ENCODE measurements at places on chromosomes 11 and 22.

- DNase-seq = no peak
These were observed 87.5 kb downstream of the NAV2 start for GRCh38 chr11:19800162-19800561.

- no peak for DNase-seq
These were observed 7.7 kb downstream of the TNNT3 start for GRCh38 chr11:1927026-1927847.

DNA sequence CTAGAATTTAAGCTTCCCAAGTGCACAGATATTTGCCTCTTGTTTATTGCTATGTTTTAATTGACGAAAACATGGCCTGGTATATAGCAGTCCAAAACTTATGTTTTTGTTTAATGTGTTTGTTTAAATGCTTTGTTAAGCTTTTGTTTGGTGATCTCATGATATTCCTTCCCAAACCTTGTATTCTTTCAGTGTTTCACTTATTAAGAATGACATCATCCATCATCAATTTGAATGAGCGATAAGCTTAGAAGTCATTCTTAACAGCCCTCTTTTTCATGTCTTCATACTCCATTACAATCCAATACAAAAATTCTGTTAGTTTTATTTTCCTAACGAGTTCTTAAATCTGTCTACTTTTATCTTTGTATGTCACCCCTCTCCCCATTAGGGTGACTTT lies 206.0 kb downstream of the DYNC2H1 start:
- DNase-seq = no peak

- no peak for DNase-seq
These were observed 735.2 kb downstream of the TBC1D22A start for GRCh38 chr22:47497666-47498065.

DNA sequence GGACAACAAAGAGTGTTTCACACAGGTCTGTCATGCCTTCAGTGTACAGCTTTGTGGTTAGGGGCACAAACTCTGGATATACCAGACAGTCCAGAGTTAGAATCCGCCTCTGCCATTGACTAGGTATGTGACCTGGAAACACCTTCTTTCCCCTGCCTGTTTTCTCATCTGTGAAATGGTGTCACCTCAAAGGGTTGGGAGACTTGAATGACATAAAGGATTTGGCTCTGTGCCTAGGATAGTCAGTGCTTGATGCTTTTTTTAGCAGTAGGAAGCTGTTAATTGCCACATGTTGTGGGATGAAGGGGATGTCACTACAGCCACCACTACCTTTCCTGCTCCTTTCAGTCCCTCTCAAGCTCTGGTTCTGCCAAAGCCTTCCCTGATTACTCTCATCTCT lies 17.4 kb upstream of the LRRC55 start:
- no peak for DNase-seq

DNA sequence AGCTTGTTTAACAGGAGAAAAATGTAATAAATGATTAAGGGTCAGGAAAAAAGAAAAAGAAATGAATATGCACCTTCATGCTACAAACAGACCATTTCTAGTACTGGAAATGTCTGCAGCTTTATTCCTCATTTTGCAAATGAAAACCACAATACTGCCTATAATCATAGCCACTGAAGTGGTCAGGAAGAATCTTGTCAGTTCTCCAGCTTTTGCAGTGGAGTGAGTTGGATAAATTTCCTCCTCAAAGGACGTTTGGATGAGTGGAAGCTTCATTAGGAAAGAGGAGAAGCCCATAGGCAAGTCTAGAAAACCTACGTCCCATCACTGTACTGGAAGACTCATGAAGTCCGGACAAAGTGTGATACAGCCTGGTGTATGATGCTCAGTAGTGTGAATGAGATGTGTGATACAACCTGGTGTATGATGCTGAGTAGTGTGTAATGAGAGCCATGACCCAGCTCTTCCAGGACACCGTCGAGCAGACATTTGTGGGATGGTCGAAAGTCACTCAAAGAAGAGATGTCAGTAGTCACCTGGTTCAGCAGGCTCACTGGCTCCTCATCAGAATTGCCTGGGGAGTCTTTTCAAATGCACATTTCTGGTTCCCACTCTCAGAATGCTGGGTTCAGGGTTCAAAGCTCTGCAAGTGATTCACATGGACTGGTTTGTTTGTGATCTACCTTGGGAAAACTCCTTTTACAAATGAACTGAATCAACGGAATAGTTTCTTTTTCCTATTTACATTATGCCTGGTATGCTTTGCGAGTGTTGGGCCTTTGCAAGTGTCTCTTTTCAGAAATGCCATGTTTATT lies 101.3 kb downstream of the PDHX start:
- no peak for DNase-seq

DNA sequence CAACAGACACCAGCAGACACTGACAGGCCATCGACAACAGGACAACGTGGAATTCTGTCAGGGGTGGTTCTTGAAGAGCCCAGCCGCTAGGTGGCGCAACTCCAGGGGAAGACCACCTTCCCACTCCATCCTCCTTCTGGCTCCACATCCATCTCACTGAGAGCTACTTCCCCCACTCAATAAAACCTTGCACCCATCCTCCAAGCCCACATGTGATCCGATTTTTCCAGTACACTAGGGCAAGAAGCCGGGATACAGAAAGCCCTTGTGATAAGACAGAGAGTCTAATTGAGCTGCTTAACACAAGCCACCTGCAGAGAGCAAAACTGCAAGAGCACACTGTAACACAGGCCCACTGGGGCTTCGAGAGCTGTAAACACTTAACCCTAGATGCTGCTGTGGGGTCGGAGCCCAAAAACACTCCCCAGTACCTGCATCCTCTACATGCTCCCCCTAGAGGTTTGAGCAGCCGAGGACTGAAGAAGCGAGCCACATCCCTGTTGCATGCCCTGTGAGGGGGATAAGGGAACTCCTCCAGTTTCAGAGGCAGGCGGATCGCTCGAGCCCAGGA lies 11.5 kb upstream of the RAB39A start:
- DNase-seq = peak; percentile 27

- DNase-seq = no peak
These were observed 16.5 kb downstream of the ZBTB16 start for GRCh38 chr11:114075891-114076441.

- DNase-seq = no peak
These were observed 315.7 kb downstream of the INSC start for GRCh38 chr11:15430381-15430780.

GRCh38 chr11:64131683-64132190 lies 34.2 kb downstream of the MACROD1 start:
- no peak for DNase-seq

- no peak for DNase-seq
These were observed 82.4 kb upstream of the CD44 start for GRCh38 chr11:35056391-35057093.

DNA sequence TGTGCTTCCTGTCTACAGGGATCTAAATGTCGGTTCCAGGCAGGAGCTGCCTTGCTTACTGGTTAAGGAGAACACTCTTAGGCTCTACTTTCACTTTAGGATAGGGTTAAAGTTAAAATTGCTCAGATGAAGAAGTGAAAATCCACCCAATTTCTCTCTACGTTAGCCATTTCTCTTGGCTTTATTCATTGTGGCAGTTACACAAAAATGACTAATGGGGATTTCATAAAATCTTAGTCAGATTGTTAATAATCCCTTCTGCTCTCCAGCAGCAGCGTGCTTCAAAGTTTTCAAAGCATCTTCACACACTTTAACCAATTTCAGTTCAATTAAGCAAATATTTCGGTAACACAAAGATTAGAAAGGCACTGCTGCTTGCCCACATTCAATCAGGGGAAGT lies 58.4 kb upstream of the RCN1 start:
- no peak for DNase-seq

- no peak for DNase-seq
These were observed 1.2 kb downstream of the PLA2G3 start for GRCh38 chr22:31139066-31139465.

DNA sequence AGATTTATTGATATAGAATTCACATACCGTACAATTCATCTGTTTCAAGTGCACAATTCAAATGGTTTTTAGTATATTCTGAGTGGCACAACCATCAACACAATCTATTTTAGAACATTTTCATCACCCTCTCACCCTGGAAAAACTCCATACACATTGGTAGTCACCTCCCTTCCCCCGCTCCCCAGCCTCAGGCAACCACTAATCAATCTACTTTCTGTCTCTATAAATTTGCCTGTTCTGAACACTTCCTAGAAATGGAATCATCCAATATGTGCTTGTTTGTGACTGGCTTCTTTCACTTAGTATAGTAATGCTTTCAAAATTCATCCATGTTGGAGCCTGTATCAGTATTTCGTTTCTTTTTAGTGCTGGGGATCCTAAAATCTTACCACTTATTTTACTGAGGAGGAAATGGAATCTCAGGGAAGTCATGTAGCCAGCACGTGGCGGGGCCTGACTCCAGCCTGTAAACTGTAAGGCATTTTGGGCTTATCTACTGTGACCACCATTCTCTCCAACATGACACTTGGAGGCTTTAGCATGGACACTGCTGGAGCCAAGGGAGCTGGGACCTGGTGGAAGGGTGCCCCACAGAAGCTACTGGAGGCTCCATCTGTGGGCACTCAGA lies 905 bp upstream of the UCP3 start:
- no peak for DNase-seq

GRCh38 chr11:63572026-63572688 lies 9.0 kb upstream of the PLAAT2 start:
- no peak for DNase-seq

- DNase-seq = no peak
These were observed 46.4 kb upstream of the AMOTL1 start for GRCh38 chr11:94721565-94722292.

DNA sequence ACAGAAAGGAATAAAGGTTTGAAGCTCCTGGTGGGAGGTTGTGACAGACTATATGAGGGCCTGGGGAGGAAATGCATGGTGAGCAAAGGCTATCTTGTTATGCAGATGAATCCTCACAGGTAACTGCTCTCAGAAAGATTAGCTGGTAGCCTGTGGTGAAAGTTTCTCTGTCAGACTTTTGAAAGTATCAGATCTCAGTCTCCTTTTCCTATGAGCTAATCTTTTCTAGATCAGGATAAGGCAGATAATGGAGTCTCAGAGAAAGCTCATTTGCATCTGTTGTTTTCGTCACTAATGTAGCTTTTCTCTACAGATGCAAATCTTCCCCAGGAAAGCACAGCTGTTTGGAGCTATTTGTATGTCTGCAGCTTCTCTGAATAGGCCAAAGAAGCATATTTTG lies 21.0 kb upstream of the OR6X1 start:
- DNase-seq = no peak

GRCh38 chr11:59668188-59668949 lies 468 bp downstream of the PATL1 start:
- peak; percentile 62 for DNase-seq

GRCh38 chr11:86122773-86123172 lies 53.9 kb upstream of the PICALM start:
- no peak for DNase-seq

GRCh38 chr22:47061226-47061625 lies 298.8 kb downstream of the TBC1D22A start:
- no peak for DNase-seq

- peak; percentile 49 for DNase-seq
These were observed at the start of gene CTTN for GRCh38 chr11:70397983-70398833. CTTN (plus strand) TSS chr11:70398529; CDS start chr11:70407298, 8,769 bp downstream.

DNA sequence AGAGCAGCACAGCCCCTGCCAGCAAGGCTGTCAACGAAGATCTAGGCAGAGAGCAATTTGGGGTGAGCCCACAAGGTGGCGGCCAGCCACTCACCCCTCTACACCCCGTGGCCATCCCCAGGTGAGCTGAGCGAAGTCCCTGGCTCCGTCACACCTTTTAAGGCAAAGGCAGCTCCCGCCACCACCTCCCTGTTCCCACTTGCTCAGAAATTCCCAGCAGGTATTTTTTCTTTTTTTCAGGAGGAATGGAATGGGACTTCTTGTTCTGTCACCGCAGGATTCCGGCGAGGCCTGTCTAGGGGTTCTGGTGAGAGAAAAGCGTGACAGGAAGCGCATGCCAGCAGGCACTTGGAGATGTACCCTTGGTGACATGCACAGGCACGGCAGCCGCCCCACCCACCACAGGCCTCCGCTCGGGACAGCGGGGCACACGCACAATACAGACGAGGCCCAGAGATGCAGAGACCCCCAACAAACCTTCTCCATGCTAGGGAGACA lies 10.0 kb downstream of the RPL3 start:
- no peak for DNase-seq

- no peak for DNase-seq
These were observed 24.4 kb upstream of the DGCR8 start for GRCh38 chr22:20055654-20056053.

GRCh38 chr11:5280582-5281102 lies 10.9 kb upstream of the HBE1 start:
- DNase-seq = peak; percentile 3

DNA sequence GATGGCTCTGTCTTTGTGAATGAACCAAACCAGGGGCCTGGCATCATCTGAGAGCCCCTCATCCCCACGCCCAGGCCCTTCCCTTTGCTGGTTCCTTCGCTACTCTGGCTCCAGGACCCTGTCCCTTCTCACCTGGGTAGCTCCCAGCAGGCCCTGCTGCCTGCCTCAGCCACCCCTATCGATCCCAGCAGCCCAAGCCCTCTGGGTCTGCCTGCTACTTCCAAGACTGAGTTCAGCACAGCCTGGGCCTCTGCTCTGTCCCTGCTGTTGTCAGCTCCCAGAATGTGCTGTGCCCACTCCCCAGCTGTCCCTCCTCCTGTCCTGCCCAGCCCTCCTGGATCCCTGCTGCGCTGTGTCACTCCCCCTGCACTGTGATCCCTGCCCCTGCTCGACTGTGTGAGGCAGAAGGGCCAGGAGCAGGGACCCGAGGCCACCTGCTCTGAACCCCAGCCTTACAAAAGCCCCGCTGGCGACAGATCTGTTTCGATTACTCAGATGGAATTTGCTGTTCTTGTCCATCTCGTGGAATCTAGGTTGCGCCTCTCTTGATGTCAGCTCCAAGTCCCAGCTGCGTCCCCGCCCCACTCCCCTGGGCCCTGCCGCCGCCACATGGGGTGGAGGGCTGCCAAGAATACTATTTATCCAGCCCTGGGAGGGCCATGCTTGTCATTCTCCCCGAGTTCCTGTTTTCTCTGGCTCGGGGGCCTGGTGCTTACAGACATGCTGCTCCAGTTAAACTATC lies 13.0 kb downstream of the MRPL21 start:
- DNase-seq = no peak

- no peak for DNase-seq
These were observed 32.3 kb downstream of the ADAMTS15 start for GRCh38 chr11:130480711-130481140.

DNA sequence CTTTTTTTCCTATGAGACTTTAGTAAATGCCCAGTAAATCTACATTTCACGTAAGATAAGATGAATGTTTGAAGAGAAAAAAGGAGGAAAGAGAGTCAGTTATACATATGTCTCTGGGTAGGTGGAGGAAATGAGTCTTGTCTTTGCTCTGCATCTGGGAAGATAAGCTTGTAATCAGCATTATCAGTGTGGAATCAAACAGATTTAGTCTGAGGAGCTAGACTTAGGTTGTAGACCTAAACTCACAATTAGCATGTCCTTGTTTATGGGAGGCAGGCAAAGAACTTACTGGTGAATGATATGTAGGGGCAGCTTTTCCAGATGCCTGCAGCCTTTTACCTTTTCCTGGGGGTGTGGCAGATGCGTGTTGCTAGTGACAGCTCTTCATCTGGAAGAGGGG lies 962.3 kb downstream of the TBC1D22A start:
- DNase-seq = no peak

- no peak for DNase-seq
These were observed 10.0 kb upstream of the AMBRA1 start for GRCh38 chr11:46603704-46604308.

- no peak for DNase-seq
These were observed 1232.7 kb upstream of the TENM4 start for GRCh38 chr11:80673566-80673965.

Measured in stimulated activated CD8-positive, alpha-beta memory T cell treated with anti-CD3 and anti-CD28 coated beads, Interleukin-2, amount 100 ng/mL, for 48 hours (primary cell).